ENCODE measurements at places on chromosomes 7 and 10.

GRCh38 chr7:98130959-98131358, 24.3 kb downstream of the LMTK2 start:
- DNase-seq, result no peak

- no peak for DNase-seq
Observed at GRCh38 chr10:72638586-72639440, 12.9 kb upstream of the MICU1 start.

- no peak for DNase-seq
Observed at GRCh38 chr10:18737236-18737635, 78.0 kb downstream of the ARL5B start.

GRCh38 chr10:89219513-89220218, 12.5 kb upstream of the CH25H start:
- DNase-seq, result no peak

- DNase-seq, result no peak
Observed at GRCh38 chr7:28364082-28364481, 48.2 kb upstream of the CREB5 start.

DNA sequence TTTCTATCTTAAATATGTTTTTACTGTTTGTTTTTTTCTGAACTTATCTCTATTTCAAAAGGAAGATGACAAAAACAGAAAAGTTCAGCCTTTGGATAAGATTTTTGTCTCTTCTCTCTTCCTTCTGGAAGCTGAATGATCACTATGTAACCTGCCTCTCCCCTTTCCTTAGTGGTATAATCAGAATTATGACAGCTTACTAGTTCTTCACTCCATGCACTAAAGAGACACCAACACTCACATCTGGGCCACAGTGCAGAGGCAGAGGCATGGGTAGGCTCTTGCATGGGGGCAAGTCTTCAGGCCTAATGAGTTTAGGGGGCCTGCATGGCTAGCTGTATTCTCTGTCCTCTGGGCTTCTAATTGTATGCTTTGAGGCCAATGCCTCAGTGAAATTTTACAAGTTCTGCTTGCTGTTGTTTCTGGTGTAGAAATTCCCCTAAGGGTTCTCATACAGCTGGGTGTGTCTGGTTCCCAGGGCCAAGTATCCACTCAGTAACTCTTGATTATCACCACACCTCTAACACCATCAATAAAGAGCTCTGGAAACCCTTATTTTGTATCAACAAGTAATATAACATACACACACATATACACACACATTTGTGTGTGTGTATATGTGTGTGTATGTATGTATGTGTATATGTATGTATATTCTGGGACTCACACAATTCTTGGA, 96.8 kb upstream of the POM121L12 start:
- no peak for DNase-seq

DNA sequence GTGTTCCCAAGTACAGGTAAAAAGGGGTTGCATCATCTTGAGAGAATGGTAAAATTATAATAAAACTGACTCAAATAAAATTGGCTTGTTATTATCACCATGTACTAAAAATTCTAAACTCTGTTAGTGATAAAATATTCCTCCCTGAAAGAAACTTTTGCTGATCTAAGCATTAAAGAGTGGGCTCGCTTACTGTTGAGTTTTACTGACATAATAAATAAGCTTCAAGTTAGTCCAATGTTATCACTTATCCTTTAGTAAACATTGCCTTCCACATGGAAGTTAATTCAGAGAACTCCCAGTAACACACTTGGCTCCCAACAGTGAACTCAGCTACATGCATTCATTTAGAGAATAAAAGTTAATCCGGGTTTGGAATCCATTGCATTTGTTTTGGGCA, 456.4 kb downstream of the PLXDC2 start:
- DNase-seq, result no peak

GRCh38 chr10:132413226-132414205, 16.5 kb downstream of the PWWP2B start:
- DNase-seq, result no peak

- DNase-seq, result no peak
Observed at GRCh38 chr7:144529269-144529926, 125.9 kb upstream of the NOBOX start.

GRCh38 chr7:123260428-123260960, 60.7 kb upstream of the SLC13A1 start:
- DNase-seq, result no peak

GRCh38 chr7:139573871-139574270, 50.4 kb downstream of the CLEC2L start:
- no peak for DNase-seq

DNA sequence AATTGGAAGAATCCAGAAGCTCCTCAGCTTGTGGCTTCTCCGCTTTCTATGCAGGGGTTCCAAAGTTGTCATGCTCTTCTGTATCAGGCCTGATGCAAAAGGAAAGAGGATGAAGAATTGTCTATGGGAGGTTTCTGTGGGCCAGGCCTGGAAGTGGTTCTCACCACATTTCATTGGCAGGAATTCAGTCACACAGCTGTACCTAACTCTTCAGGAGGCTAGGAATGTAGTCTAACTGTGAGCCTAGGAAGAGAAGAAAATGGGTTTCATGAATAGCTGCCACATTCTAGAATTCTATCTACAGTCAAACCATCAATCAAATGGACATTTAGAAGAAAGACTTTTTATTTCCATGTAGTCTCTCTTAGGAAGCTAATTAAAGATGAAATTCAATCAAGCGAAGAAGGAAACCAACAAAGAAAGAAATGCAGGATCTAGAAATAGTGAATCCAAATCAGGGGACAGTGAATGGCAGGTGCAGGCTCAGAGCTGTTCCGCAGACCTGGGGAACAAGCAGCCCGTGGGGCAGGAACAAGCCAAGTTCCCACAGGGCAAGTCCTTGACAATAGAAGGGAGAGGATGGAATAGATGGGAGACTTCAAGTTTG, 25.4 kb upstream of the USP6NL start:
- no peak for DNase-seq

DNA sequence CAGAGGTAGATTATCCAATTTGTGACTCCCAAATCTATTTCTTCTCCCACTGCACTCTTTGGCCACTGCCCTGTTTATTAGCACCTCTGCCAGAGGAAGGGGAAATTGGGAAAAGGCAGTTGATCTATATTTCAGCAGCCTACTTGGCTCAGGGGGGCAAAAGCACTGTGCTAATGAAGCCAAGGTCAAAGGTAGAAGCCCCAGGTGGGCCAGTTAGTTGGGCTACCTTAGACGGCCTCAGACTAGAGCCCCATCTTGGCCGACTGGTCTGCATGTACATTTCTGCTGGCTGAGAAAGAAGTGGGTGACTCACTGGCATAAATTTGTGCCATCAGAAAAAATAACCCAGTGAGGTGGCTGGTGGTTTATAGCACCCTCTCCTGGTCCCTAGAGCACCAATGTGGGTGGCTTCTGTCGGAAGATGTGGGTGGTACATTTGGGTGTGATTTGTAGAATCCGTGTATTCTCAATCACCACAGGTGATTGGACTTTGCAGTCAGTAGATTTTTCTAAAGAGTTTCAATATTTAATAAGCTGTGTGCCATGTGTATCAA, 293.3 kb upstream of the MKI67 start:
- DNase-seq, result no peak

- no peak for DNase-seq
Observed at GRCh38 chr7:21059069-21059468, 272.4 kb upstream of the SP8 start.

- no peak for DNase-seq
Observed at GRCh38 chr10:32976338-32976737, 18.3 kb upstream of the ITGB1 start.

DNA sequence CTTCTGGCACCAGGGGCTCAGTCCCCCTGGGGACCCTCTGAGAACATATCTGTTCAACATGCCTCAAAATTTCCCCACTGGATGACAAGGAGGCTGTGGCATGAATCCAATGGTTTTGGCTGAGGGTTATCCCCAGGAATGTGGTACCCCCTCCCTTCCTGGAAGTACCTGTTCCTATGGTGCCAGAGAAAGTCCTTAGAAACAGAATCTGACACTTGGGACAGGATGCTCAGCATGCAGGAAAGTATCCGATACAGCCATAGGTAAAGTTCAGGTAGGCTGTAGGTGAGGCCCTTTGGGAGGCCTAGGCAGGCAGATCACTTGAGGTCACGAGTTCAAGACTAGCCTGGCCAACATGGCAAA, 42.7 kb upstream of the A1CF start:
- no peak for DNase-seq

GRCh38 chr7:129980667-129981066, 27.9 kb upstream of the UBE2H start:
- DNase-seq, result no peak

DNA sequence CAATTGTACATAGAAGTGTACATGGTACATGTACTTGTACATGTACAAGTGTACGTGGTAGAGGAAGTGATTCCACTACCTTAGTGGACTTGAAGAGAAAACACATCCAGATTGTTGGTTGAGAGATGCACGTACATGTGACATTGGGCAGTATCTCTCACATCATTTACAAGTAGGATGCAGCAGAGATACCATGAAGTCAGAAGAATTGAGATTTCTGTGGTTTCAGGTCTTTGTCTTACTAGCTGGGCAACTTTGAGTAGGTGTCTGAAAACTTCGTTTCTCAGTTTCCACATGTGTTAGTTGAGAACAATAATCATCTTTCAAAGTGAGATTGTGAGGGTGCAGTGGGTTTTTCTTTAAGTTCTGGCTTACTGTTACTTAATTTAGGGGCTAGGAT, 21.5 kb downstream of the CLDN12 start:
- DNase-seq, result no peak

DNA sequence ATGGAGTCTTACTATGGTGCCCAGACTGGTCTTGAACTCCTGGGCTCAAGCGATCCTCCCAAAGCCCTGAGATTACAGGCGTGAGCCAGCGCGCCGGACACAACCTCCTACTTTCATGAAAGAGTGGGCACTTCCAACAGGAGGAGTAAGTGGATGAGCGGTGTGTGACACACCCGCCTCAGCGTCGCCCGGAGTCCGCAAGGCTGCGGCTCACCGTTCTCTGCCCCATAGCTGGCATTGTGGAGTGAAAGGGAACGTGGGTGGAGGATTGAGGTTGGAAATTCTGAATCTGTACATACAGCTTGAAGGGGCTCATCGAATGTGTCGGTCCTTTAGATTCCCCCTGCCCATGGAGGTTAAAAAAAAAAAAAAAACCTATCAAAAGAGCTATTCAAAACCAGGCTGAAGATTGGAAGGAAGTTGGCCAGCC, 524 bp upstream of the PRXL2A start:
- DNase-seq, result no peak

GRCh38 chr10:12826800-12827372, 174.6 kb downstream of the CCDC3 start:
- no peak for DNase-seq

- DNase-seq, result no peak
Observed at GRCh38 chr10:73519336-73519735, 23.5 kb upstream of the PPP3CB start.

GRCh38 chr7:103396471-103396870, 49.0 kb downstream of the PSMC2 start:
- DNase-seq, result no peak

DNA sequence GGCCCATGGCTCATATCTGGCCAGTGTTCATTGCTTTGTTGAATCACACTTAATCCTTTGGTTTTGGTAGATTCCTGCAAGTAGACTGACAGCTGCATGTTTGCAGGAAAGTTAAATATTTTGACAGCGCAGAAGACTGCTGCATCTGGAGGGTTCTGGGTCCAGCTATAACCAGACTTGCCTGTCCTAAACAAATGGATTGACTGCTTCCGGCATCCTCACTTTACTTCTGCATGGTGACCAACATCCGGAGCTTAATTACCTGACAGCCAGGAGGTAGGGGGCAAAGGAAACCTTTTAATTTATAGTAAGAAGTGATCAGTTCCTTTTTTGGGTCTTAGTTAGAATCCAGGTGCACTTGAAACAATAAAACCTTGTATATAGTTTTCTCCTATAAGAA, 263.3 kb downstream of the SNX10 start:
- no peak for DNase-seq

DNA sequence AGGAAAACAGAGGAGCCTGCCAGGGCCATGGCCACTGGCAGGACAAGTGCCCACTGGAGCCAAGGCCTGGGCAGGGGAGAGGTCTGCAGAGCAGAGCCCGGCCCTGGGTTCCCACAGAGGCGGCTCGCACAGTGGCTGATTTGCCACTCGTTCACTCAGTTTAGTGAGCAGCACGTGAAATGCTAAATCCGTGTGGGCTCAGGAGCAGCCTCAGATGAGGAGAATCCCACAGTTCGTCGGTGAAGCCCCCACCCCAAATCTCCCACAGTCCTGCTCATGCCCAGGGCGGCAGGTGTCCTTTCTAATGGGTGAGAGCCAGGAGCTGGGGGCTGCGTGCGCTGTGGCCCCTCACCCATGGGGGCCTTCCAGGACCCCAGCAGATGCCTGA, 107.7 kb upstream of the FAM20C start:
- DNase-seq, result no peak

DNA sequence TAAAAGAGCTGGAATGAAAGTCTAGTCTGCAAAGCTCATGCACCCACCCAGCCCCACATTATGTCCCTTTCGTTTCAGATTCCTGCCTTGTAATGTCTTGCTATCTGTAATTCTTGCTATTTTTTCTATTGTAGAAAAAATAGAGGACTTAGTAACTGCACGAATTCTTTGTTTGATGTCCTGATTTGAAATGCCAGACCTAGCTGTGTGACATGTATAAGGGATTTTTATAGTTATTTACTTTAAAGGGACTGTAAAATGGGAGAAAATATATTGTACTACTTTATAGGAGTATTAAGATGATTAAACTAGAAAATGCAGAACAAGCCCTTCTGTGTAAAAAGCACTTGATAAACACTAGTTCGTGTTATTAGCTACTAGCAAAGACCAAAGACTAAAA, 32.4 kb downstream of the TARP start:
- no peak for DNase-seq

GRCh38 chr7:158110661-158111048, 477.0 kb downstream of the PTPRN2 start:
- DNase-seq, result no peak

GRCh38 chr7:511476-512145, 8.0 kb downstream of the PDGFA start:
- no peak for DNase-seq

DNA sequence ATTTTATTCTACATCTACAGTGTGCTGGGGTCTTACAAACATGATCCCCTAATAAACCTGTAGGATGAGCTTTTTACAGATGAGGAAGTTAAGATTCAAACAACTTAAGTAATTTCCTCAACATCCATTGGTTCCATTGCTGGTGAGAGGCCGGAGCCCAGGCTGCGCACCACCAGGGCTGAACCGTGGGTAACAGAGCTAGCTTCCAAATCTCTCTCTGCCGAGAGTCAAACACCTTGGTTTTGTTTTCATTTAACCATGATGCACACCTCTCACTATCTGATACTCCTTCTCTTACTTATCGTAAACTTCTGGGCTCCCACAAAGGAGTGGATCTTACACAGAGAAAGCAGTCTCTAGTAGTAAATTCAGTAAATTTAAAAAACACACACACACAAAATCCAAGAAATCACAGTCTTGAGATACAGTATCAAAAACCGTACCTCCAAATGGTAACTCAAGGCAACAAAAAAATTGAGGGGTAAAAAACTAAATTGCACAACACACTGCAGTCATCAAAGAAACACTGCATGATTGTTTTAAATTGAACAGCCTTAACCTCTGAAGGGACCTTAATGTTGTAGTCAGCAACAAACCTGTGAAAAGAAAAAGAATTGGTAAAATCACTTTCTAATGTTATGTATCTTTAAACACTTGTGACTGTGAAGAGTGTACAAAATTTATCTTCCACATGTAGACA, 20.5 kb downstream of the SGMS1 start:
- no peak for DNase-seq

All from AG09309 (cell line).